ENCODE measurements at places on chromosomes 11 and 22. TPM values are rescaled to one million over a fixed set of nuclear protein-coding genes. Genes with fewer than 3 reads are reported as not detected.

DNA sequence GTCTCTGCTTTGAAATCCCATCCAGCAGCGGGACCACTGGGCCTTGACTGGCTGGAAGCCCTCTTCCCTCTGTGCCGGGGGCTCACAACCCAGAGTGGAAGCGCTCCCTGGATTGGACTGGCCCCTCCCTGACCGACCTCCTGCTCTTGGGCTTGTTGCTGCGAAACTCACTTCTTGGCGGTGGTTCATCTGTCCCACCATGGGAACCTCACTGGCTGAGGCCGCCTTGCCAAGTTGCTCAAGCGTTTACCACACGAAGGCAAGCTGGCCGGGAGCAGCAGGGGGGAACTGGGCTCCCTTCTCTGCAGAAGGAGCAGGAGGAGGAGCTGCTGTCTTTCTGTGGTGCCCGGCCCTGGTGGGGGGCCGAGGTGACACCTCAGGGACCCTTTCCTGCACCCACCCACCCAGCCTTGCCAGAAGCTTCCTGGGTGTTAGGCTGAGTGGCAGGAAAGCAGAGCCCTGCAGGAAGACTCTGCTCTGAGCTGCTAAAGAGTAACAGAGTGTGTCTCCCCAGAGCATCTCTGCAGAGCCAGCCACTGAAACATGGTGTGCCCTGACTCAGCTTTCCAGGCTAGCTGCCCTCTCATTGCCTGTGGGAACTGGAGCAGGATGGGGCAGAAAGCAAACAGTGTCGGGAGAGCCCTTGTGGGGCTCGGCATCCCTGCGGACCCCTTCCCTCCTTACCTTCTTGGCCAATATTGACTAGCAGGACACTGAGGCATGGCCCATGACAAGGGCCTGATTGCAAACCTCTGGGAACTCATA is 88.5 kb upstream of the ALX4 start:
- H3K36me3 ChIP-seq = no peaks in the 10 kb centered on the region
- H3K4me3 ChIP-seq = no peak overlapping the region
- no peaks in the 10 kb centered on the region for H3K4me1 ChIP-seq
- DNase-seq = no peak

GRCh38 chr11:1876361-1877063 is 15.2 kb downstream of the PRR33 start:
- peaks cover 3% of the 10 kb centered on the region for H3K36me3 ChIP-seq
- H3K4me3 ChIP-seq = no peak overlapping the region
- H3K4me1 ChIP-seq = peaks cover 12% of the 10 kb centered on the region
- DNase-seq = no peak

DNA sequence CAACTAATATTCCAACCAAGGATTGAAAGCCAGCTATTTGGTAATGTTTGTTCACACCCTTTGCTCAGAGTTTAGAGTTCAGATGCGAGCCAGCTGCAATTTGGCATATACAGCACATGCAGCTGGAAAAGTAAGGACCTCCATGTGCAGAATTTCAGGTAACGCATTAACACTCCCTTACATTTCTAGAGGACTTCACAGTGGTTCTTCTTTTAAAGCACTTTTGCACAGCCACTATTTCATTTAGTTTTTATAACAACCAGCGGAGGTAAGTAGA is 3.4 kb downstream of the POU2AF3 start:
- H3K36me3 ChIP-seq = no peaks in the 10 kb centered on the region
- no peak for DNase-seq
- peaks cover 4% of the 10 kb centered on the region for H3K4me1 ChIP-seq
- H3K27ac ChIP-seq = no peak overlapping the region
- H3K4me3 ChIP-seq = no peak overlapping the region
- peaks cover 68% of the 10 kb centered on the region for H3K27me3 ChIP-seq

- no peak within 1 kb of the TSS for H3K27ac ChIP-seq
- H3K36me3 ChIP-seq = peaks cover 8% of the 10 kb centered on the region
- DNase-seq = no peak
- H3K4me1 ChIP-seq = no peaks in the 10 kb centered on the region
- no peak within 1 kb of the TSS for H3K4me3 ChIP-seq
Measured at GRCh38 chr11:64935359-64936081, at the start of gene GPHA2. Gene GPHA2, minus strand, starts transcription at chr11:64935893. Its CDS starts 433 bp downstream, at chr11:64935460.

- no peaks in the 10 kb centered on the region for H3K36me3 ChIP-seq
- H3K27ac ChIP-seq = peak overlapping the region; percentile 1
- peaks cover 10% of the 10 kb centered on the region for H3K4me1 ChIP-seq
- peaks cover 16% of the 10 kb centered on the region for H3K27me3 ChIP-seq
- H3K4me3 ChIP-seq = no peak overlapping the region
Measured at GRCh38 chr11:62895501-62895900, 14.8 kb downstream of the SLC3A2 start.

DNA sequence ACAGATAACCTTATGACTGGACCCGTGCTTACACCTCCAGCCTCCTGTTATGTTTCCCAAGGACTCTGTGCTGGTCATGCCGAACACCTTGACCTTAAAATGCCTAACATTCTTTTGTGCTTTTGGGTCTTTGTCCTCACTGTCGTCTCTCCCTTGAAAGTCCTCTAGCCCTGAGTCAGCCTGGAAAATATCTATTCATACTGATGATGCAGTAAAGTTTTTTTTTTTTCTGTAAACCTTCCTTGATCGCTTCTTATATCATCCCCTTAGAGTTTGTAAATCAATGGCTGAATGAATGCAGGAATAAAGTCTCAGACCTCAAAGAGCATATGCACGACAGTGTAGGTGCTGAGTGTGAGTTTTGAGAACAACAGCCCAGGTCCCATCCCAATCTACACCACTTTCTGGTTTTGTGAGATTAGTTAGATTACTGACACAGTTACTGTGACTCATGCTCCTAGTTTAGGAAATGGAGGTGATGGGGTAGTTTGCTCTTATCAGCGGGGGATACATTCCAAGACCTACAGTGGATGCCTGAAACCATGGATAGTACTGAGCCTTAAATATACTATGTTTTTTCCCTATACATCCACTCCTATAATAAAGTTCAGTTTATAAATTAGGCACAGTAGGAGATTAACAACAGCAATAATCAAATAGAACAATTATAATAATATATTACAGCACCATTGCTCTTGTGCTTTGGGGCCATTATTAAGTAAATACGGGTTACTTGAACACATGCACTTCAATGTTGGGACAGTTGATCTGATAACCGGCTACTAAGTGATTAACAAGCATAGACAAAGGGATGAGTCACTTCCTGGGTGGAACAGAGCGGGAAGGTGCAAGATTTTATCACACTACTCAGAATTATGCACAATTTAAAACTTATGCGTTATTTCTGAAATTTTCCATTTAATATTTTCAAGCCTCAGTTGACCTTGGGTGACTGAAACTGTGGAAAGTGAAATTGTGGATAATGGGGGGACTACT is 8.6 kb downstream of the TCN1 start:
- no peaks in the 10 kb centered on the region for H3K27me3 ChIP-seq
- peak overlapping the region; percentile 95 for H3K27ac ChIP-seq
- H3K4me3 ChIP-seq = peak overlapping the region; percentile 19
- peaks cover 22% of the 10 kb centered on the region for H3K36me3 ChIP-seq

GRCh38 chr11:22711880-22712279 is 45.5 kb downstream of the GAS2 start:
- peaks cover 1% of the 10 kb centered on the region for H3K4me1 ChIP-seq
- H3K4me3 ChIP-seq = no peak overlapping the region
- no peaks in the 10 kb centered on the region for H3K27me3 ChIP-seq
- H3K27ac ChIP-seq = no peak overlapping the region

DNA sequence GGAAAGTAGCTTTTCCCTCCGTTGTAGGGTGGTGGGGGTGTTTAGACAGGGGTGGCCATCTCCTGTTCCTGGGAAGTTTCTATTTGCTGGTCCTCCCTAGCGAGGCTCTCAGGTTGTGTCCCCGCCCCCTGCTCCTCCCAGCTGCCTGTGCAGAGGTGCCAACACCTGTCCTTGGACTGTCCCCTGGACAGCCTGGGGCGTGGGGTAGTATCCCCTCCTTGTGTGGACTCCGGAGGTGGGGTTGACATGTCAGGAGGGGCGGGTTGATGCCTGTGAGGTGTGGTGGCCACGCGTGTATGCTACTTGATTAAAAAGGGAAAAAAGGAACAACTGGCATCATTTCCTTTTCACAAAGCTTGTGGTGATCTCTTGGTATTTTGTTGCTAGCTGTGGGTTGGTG is 14.3 kb upstream of the RANBP1 start:
- no peak overlapping the region for H3K4me3 ChIP-seq
- H3K27me3 ChIP-seq = no peaks in the 10 kb centered on the region
- peaks cover 42% of the 10 kb centered on the region for H3K4me1 ChIP-seq
- H3K27ac ChIP-seq = peak overlapping the region; percentile 86
- peaks cover 64% of the 10 kb centered on the region for H3K36me3 ChIP-seq

DNA sequence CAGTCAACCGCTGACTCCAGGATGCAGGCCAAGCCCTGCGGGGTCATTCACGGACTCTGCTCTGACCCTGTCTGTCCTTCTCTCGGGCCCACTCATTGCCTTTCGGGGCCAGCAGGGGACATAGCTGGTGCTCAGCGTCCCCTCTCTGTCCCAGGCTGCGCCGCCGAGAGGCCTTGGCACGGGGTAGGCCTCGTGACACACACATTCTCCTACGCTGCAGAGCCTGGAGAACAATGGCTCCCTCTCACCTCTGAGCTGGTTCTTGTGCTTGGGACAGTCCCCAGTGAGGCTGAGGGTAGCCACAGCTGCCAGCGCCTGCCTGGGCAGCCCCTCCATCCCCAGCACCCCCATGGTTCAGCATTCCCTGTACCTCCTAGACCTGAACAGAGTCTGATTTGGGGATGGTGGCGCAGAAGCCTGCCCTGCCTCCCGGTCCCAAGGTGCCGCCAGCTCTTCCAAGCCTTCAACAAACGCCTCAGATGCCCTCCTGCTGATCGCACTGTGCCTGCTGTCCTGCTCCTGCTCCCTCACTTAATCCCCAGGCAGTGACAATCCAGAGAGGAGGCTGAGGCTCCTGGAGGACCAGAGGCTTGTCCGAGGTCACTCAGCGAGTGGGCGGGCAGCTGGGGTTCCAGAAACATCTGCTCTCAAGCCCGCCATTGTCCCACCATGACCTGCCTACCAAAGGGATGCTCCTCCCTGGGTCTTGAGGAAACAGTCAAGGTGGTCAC is 30.4 kb downstream of the DUSP8 start:
- peaks cover 15% of the 10 kb centered on the region for H3K27me3 ChIP-seq
- no peaks in the 10 kb centered on the region for H3K4me1 ChIP-seq
- DNase-seq = no peak

- peak overlapping the region; percentile 88 for H3K27ac ChIP-seq
- DNase-seq = peak; percentile 24
- H3K4me3 ChIP-seq = peak overlapping the region; percentile 68
- H3K36me3 ChIP-seq = peaks cover 41% of the 10 kb centered on the region
- no peaks in the 10 kb centered on the region for H3K27me3 ChIP-seq
Measured at GRCh38 chr22:21816787-21817496, 50.5 kb downstream of the MAPK1 start.

DNA sequence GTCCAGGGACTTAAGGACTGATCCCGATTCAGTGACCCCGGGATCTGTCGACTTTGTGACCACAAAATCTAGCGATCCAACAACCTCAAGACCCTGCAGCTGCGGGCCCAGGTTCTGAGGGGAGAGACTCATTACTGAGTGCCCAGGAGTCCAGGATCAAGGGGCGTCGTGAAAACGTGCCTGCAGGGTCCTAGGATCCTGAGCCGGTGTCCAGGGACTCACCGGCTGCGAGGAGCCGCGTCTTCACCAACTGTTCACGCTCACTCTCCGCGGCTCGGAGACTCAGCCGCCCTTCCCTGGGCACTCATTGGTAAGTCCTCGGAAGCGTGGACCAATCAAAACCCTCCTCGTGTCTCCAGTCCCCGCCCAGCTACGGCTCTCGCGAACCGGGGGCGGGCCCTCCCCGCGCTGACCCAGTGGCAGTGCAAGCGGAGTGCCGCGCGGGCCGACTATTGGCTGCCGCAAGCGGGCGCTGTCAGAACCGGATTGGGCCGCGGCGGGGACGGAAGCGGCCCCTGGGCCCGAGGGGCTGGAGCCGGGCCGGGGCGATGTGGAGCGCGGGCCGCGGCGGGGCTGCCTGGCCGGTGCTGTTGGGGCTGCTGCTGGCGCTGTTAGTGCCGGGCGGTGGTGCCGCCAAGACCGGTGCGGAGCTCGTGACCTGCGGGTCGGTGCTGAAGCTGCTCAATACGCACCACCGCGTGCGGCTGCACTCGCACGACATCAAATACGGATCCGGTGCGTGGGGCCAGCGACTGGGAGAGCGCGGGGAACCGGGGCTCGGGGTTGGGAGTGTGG is at the start of gene SDF2L1:
SDF2L1 (plus strand) TSS at position 514 of the 795 bp plus-strand sequence; CDS start at position 549, 35 bp downstream.
- peak within 1 kb of the TSS; percentile 85 for H3K4me3 ChIP-seq
- DNase-seq = peak; percentile 98
- peaks cover 28% of the 10 kb centered on the region for H3K36me3 ChIP-seq

DNA sequence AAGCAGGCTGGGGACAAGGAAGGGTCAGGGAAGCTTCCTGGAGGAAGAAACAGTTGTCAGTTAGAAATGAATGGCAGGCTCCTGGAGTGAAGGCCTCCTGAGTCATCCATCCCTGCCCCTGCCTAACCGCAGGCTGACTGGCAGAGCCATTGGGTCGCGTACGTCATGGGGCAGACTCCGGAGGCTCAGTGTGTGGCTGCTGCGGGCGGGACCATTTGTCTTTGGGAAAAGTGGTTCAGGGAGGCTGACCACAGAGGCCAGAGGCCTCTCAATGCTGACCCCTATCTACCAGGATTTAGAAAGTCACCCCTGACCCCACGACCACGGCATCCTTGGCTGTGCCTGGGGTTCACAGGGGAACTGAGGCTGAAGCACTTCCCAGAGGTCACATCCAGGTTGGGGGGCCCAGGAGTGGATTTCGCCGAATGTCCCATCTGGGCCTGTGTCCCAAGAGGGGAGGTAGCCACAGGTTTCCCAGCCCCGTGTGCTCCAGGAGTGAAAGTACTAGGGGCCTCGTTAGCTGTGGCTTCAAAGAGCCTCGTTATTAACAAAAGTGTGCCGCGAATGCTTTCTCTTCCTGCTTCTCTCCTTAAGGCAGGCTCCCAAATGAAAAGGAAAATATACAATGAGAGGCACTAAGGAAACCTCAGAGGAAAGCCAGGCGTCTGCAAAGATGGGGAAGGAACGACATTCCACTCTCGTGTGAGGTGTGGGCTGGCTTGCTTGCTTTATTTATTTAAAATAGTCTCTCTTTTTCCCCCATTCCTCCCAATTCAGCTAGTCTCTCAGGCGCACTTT is 58.9 kb downstream of the FLRT1 start:
- no peaks in the 10 kb centered on the region for H3K27me3 ChIP-seq
- no peak overlapping the region for H3K4me3 ChIP-seq
- DNase-seq = no peak

Gene RFPL1
- total RNA-seq = not detected

Gene OR52I2
- total RNA-seq = not detected

Gene OR51B2
- not detected for total RNA-seq

Gene TYR
- total RNA-seq = not detected

Gene TENM4
- total RNA-seq = not detected

Gene INPP5J
- 0.18 TPM for total RNA-seq

Data from activated T-helper 2 cell treated with anti-CD3 and anti-CD28 coated beads, Interferon-gamma antibody, Interleukin-2, Interleukin-4, amounts not matched to agents 10 μg/mL and 5 μg/mL and 100 μg/mL, durations not matched to agents 14 hours and 24 hours and 36 hours (primary cell).